ENCODE measurements at places on chromosomes 4 and X.

GRCh38 chr4:158090323-158090722 is 82.5 kb downstream of the GASK1B start:
- DNase-seq, result no peak

DNA sequence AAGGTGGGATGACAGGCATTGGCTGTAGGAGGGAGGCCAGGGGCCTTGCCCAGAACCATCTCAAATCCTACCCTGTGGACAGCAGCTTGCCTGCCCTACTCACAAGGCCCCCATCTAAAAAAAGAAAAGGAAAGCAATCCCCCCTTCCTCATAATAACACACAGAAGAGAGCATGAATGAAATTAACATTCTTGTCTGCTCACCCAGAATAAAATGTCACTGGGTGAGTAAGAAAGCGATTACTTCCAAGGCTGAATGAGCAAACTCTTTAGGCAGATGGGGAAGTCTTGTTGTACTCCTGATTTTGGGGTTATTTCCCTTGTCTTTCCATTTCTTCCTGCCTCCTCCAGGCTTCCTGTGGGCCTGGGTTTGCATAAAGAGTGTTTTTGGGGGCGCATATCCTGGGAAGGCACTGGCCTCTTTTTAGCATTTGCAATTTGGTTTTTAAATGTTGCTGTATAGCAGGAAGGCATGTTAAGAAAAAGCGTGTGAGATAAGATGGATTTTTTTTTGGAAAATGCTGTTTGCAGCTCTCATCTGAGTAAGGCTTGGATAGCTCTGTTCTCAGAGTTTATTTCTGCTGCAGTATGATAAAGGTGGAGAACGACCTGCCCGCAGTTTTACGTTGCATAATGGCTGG is 248.3 kb upstream of the GATB start:
- no peak for DNase-seq

DNA sequence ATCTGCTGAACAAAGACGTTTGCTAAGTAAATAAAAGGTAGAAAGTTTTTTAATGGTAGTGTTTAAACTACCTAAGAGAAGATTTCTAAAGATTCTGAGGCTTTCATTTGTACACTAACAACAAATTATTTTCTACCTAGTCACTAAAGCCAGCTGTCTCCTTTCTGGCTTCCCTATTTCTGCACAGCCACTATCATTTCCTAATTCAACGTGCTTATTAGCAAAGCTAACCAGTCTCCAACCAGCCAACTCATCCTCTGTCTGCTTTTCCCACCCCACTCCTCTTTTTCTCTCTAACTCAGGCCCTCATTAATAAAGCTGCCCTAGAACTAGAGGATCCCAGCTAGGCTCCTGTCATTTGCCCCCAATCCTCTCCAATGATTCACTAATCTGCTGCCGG is 118.2 kb downstream of the ZNF827 start:
- DNase-seq, result no peak

DNA sequence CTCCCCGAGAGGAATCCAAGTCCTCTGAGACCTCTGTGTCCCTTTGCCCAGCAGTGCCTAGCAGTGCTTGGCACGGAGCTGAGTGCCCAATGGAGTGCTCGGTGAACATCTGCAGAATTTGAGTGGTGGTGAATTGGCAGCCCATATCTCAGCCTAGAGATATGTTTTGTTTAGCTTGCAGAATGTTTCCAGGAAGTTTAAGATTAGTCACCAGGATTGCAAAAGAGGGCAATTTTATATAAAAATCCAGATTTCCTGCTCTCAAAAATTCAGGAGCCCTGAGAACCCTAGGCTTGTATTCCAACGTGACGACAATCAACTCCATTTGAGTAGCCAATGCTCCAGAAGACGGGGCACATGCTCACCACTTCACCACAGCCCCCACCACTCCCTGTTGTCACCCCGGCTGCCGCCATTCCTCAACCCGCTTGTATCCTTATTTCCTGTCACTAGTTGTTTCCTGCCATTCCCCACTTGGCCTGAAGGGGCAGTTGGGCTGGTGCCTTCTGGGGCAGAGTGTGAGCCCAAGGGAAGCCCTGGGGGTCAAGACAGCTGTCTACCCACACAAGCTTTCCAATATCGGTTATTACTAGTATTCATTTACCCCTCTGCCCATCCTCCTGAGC is 116.9 kb downstream of the EFNB1 start:
- no peak for DNase-seq

DNA sequence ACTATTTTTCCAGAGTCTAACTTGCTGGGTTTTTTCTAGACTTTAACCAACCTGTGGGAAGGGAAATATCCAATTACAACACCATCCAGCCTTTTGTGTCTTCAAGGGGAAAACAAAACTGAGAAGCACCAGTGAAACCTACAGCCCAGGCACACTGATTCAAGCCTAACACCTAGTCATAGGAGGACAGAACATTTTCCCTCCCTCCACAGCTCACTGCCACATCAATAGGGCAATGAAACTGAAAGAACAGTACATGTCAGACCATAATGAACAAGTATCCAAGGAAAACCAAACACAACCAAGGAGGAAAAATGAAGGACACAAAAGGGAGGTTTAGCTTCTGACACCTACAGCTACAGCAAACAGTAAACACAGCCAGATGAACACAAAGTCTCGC is 17.6 kb downstream of the MAGEA8 start:
- DNase-seq, result no peak

- DNase-seq, result no peak
Measured at GRCh38 chr4:182236186-182236585, 7.0 kb upstream of the TENM3 start.

DNA sequence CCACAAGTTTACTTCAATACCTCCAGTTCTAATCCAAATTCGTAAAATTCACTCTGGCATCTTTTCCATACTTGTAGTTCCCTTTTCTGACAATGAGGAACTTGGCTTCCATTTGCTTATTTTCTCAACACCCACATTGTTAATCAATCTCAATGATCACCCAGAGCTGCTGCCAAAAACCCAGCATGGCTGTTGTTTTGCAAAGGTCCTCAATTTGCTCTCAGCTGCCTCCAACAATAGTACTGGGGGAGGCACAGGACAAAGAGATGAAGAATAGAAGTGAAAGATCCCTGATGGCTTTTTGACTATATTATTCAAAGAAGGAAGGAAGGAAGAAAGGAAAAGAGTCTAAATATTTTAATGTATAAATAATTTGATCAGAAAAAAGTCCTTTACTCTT is 847.8 kb downstream of the RAPGEF2 start:
- DNase-seq, result no peak

DNA sequence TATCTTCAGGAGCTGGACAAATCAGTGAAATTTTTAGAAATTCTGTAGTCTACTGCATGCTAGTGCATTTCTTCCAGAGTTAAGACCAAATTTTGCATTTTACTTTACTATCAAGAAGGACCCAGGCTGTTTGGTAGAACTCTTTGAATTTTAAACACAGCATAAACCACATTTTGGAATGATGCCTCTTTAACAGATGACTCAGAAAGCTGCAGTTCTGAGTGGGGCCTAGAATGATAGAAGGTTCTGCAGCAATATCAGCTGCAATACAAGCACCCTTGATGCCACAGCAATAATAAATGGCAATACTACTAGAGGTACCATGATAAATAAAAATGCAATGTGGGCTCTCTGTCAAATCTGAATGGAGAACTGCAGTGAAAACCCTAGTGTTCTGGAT is 198.7 kb downstream of the TMA16 start:
- no peak for DNase-seq
